ENCODE measurements at places on chromosomes 2 and 18. TPM values are rescaled to one million over a fixed set of nuclear protein-coding genes. Genes with fewer than 3 reads are reported as not detected.

The TCF7L1 gene
- 25.9 TPM for total RNA-seq

The C18orf32 gene
- total RNA-seq: 58.8 TPM

The TMEM169 gene
- total RNA-seq: 0.38 TPM

The SPIRE1 gene
- total RNA-seq: 47.8 TPM

GRCh38 chr18:44682201-44682870, 1.6 kb downstream of the SETBP1 start:
- peak; percentile 82 for DNase-seq

GRCh38 chr2:162258686-162259085, 15.4 kb upstream of the FAP start:
- no peak for DNase-seq

GRCh38 chr2:201654616-201655384, 11.5 kb upstream of the TMEM237 start:
- no peak for DNase-seq

DNA sequence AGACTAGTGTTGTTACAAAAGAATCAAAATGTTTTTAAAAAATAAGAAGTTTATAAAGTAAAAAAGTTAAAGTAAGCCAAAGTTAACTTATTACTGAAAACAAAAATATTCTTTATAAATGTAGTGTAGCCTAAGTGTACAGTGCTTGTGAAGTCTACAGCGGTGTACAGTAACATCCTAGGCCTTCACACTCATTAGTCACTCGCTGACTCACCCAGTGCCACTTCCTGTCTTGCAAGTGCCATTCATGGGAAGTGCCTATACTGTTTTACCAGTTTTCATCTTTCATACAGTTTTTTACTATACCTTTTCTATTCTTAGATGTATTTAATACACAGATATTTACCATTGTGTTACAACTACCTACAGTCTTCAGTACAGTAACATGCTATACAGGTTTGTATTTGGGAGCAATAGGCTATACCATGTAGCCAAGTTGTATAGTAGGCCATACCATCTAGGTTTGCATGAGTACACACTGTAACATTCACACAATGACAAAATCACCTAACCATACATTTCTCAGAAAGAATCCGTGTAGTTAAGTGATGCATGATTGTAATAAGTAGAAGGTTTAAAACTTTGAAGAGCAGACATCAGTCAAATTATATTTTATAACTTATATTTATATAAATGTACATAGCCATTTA, 13.4 kb downstream of the SERPINB7 start:
- no peak for DNase-seq

DNA sequence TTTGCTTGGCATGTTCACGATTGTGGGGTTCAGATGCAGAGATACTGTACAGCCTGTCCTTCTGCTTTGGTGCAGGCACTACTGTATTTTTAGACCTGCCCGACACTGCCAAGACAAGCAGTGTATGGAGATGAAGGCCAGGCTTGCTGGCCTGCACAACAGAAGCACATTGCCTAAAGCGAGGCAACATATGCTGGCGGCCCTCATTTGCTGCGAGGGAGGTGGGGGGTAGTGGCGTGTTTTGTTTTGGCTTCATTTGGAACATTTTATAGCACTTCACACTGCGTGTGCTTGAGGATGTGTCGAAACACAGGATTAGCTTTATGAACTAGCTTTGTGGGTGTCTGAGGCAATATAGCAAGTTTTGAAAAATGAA, 27.0 kb downstream of the TMEM182 start:
- no peak for DNase-seq

- DNase-seq: no peak
These were observed 114.2 kb upstream of the ZNF236 start for GRCh38 chr18:76708071-76708721.

Data from posterior vena cava (tissue), 2 donors.